B cell (primary cell): ENCODE measurements at places on chromosomes 13 and 19. TPM values are rescaled to one million over a fixed set of nuclear protein-coding genes. Genes with fewer than 3 reads are reported as not detected.

- H3K36me3 ChIP-seq: no peaks in the 10 kb centered on the region
- no peak overlapping the region for H3K4me3 ChIP-seq
- no peaks in the 10 kb centered on the region for H3K4me1 ChIP-seq
- no peak overlapping the region for H3K27ac ChIP-seq
Observed at GRCh38 chr19:748274-748598, 2.7 kb upstream of the MISP start.

GRCh38 chr13:43528992-43529391, 257.8 kb downstream of the ENOX1 start:
- no peak overlapping the region for H3K4me3 ChIP-seq
- H3K27ac ChIP-seq: no peak overlapping the region
- no peaks in the 10 kb centered on the region for H3K27me3 ChIP-seq
- H3K36me3 ChIP-seq: no peaks in the 10 kb centered on the region
- no peaks in the 10 kb centered on the region for H3K4me1 ChIP-seq
- no peak for DNase-seq

ZNF610 gene
- 1.5 and 1.6 TPM in 2 replicates for polyA plus RNA-seq

LYPD4 gene
- polyA plus RNA-seq: not detected in 2 replicates

JAK3 gene
- 78.6 and 102 TPM in 2 replicates for polyA plus RNA-seq

ZSCAN4 gene
- polyA plus RNA-seq: not detected in 2 replicates

- no peak overlapping the region for H3K27ac ChIP-seq
- H3K4me3 ChIP-seq: no peak overlapping the region
- H3K27me3 ChIP-seq: no peaks in the 10 kb centered on the region
- no peaks in the 10 kb centered on the region for H3K36me3 ChIP-seq
Observed at GRCh38 chr13:106246666-106247188, 288.7 kb downstream of the EFNB2 start.

- DNase-seq: no peak
- H3K36me3 ChIP-seq: no peaks in the 10 kb centered on the region
- peak overlapping the region; percentile 26 for H3K4me3 ChIP-seq
- H3K27me3 ChIP-seq: no peaks in the 10 kb centered on the region
- H3K4me1 ChIP-seq: peaks cover 77% of the 10 kb centered on the region
Observed at GRCh38 chr19:34269489-34269888, 15.1 kb downstream of the GARRE1 start.

- H3K36me3 ChIP-seq: no peaks in the 10 kb centered on the region
- DNase-seq: no peak
- H3K4me3 ChIP-seq: no peak overlapping the region
- no peak overlapping the region for H3K27ac ChIP-seq
Observed at GRCh38 chr19:33221638-33222037, 4.0 kb downstream of the SLC7A10 start.

DNA sequence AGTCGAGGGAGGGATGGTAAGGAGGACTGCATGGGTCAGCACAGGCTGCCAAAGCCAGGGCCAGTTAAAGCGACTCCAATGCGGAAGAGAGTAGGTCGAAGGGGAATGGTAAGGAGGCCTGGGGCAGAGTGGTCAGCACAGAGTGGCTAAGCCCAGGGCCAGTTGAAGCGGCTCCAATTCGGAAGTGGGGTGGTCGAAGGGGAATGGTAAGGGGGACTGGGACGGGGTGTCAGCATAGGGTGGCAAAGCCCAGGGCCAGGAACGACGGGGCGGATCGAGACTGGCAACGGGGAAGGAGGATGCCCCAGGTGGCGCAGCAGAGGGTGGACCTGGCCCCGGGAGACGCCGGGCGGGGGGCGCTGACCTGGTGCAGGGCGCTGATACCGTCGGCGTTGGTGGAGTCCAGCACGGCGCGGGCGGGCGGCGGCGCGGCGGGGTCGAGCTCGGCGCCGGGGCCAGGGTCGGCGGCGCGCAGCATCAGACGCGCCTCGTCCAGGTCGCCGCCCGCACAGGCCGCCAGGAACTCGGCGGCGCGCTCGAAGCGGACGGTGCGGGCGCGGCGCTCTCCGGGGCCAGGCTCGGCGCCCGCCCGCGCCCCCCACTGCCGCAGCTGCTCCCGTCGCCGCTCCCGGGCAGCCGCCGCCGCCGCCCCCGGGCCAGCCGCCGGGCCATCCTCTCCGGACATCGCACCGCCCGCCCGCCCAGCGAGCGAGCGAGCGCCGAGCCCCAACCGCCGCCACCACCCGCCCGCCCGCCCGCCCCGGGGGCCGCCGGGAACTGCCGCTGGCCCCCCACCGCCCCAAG, at the start of gene PPP1R12C:
PPP1R12C (minus strand) TSS at position 779 of the 804 bp plus-strand sequence; CDS start at position 685, 94 bp downstream.
- DNase-seq: no peak
- H3K4me3 ChIP-seq: peak within 1 kb of the TSS; percentile 81
- peak within 1 kb of the TSS; percentile 77 for H3K27ac ChIP-seq
- peaks cover 44% of the 10 kb centered on the region for H3K4me1 ChIP-seq
- no peaks in the 10 kb centered on the region for H3K27me3 ChIP-seq
- peaks cover 7% of the 10 kb centered on the region for H3K36me3 ChIP-seq

GRCh38 chr19:45500918-45501729, 2.9 kb downstream of the PPM1N start:
- peaks cover 33% of the 10 kb centered on the region for H3K4me1 ChIP-seq
- no peak overlapping the region for H3K4me3 ChIP-seq
- no peak overlapping the region for H3K27ac ChIP-seq
- DNase-seq: no peak
- peaks cover 1% of the 10 kb centered on the region for H3K36me3 ChIP-seq

DNA sequence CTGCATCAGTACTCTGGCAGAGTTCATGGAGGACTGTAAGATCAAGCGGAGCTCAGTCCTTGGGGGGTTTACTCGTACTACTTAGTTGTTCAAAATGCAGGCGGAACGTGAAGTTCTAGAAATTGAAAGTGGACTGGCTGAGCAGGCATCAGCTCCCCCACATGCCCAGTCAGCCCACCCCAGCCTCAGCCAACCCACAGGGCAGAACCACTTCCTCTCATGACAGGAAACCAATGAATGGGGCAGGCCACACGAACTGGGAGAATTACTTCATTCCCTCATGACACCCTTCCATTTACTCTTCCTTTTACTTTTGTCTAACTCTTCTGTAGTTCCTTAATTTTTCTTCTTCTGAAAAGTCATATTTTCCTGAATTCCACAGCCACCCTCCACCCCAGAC, 71.9 kb downstream of the FLT1 start:
- DNase-seq: peak; percentile 84
- peak overlapping the region; percentile 39 for H3K4me3 ChIP-seq
- H3K27ac ChIP-seq: peak overlapping the region; percentile 75

GRCh38 chr13:107043021-107043956, 475.4 kb upstream of the ARGLU1 start:
- H3K4me1 ChIP-seq: no peaks in the 10 kb centered on the region
- no peak overlapping the region for H3K4me3 ChIP-seq
- H3K36me3 ChIP-seq: no peaks in the 10 kb centered on the region
- H3K27me3 ChIP-seq: no peaks in the 10 kb centered on the region
- H3K27ac ChIP-seq: no peak overlapping the region
- no peak for DNase-seq

- no peaks in the 10 kb centered on the region for H3K27me3 ChIP-seq
- peak overlapping the region; percentile 74 for H3K27ac ChIP-seq
- peaks cover 35% of the 10 kb centered on the region for H3K36me3 ChIP-seq
Observed at GRCh38 chr19:1251330-1252220, 3.2 kb downstream of the MIDN start.

- no peaks in the 10 kb centered on the region for H3K4me1 ChIP-seq
- no peaks in the 10 kb centered on the region for H3K27me3 ChIP-seq
- no peak for DNase-seq
Observed at GRCh38 chr13:74210693-74211393, 76.6 kb upstream of the KLF12 start.

DNA sequence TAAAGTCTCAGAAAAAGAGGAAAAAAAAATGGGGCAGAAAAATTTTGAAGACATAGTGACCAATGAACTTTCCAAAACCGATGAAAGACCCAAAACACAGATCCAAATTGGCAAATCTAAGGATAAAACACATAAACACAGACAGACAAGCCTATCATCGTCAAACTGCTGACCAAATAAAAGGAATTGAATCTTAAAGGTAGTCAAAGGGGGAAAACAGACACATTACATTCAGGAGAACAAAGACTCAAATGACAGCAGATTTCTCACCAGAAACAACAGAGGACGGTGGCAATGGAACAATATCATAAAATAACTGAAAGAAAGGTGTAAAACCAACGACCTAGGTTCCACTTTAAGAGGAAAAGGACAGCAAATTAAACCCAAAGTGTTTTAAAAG, 10.2 kb downstream of the RBM26 start:
- DNase-seq: no peak
- H3K27me3 ChIP-seq: no peaks in the 10 kb centered on the region
- H3K4me3 ChIP-seq: no peak overlapping the region
- no peak overlapping the region for H3K27ac ChIP-seq
- peaks cover 10% of the 10 kb centered on the region for H3K36me3 ChIP-seq

IRF3 gene
- polyA plus RNA-seq: 237 and 262 TPM in 2 replicates
